ENCODE measurements at places on chromosomes 13 and 19.
A peak's percentile ranks its signal among the peaks of the same experiment; 100 is the strongest.

- DNase-seq = peak; percentile 4
Measured at GRCh38 chr19:17855280-17856152, 4.2 kb upstream of the RPL18A start.

- DNase-seq = no peak
Measured at GRCh38 chr13:81713201-81713600, 1372.3 kb upstream of the SPRY2 start.

DNA sequence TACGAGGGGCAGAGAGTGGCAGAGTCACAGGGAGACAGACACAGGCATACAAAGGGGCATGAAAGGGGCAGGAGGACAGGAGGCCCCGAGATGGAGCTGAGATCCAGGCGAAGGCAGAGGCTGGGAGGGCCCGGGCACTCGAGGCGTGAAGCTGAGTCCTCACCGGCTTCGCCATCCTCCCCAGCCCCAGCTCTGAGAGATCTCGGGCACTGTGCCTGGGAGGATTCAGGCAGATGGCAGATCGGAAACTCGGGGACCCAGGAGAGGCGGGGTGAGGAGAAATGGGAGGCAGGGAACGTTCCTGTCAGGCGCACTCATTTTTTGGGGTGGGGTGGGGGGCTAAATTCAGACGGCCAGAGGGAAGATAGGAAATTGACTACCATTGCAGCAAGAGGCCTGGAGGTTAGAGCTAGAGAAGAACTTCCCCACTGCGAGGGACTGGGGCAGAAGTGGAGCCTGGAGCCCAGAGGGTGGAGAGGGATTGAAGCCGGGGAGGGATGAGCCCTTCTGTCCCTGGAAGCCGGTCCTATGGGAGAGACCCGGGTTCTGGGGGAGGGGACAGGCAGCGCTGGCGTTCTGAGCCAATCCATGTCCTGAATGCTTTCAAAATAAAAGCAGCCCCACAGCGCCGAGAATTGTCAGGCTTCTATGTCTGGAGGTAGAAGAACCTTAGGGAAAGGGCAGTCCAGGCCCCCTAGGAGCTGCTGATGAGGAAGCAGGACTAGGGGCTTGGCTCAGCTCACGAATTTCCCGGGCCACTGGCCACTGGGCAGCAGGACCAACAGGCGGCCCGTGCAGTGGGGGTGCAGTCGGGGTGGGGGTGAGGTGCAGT, 12.6 kb downstream of the LRRC4B start:
- no peak for DNase-seq

GRCh38 chr13:37701306-37701705, 102.7 kb upstream of the POSTN start:
- no peak for DNase-seq

- DNase-seq = no peak
Measured at GRCh38 chr19:23318143-23318542, 67.9 kb upstream of the ZNF724 start.

DNA sequence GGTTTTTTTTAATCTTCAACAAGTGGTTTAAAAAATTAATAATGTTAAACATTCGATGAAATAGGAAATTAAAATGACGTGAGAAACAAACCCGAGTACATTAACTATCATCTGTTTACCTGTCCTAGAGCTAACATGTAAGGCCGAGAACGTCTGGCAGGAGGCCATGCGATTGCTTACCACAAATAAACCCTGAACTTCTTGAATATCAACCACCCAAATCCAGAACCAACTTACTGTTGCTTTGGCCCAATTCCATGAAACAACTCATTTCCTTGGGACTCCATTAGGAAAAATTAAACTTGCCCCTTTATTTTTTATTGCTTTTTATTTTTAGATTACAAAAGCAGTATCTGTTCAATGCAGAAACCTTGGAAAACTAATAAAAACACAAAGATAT, 228.9 kb upstream of the IRS2 start:
- no peak for DNase-seq

DNA sequence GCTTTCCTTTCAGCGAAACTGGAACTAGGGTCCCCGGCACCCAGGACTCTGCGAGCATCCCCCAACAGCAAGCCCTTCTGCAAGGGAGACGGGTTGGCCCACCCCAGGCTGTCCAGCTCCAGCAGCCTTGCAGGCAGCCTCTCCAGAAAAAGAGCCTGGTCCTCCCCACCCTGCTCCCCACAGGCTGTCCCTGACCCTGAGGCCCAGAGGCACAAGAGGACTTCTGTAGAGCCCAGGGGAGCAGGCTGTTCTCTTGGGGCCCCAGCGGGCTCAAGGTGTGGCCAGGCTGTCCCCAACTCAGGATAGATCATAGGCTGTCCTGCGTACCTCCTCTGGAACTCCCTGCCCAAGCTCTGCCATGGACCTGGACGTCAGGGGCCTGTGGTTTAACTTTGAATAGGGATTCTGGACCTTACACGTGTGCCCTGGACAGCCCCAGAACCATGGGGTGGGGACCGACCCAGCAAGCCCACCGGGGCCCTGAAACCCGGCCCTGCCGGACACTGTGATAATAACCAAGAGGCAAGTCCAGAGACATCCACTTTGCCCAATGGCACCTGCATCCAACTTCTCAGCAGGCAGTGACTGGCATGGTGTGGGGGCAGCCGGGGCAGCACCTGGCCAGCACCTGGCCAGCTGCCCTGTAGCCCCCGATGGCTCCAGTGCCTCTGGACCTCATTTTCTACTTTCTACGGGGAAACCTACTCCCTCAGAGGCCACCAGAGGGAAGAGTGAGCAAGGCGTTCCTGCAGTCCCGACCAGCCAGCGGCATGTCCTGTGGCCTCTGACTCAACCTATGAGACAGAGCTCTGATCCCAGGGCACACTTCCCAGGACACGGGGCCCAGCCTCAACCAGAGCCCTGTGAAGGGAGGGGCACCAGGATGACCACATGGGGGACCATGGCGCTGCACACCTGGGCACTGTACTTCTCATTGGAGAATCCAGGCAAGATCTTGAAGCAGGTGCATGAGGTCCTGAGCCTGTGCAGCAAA, 50.9 kb upstream of the TPM4 start:
- no peak for DNase-seq

DNA sequence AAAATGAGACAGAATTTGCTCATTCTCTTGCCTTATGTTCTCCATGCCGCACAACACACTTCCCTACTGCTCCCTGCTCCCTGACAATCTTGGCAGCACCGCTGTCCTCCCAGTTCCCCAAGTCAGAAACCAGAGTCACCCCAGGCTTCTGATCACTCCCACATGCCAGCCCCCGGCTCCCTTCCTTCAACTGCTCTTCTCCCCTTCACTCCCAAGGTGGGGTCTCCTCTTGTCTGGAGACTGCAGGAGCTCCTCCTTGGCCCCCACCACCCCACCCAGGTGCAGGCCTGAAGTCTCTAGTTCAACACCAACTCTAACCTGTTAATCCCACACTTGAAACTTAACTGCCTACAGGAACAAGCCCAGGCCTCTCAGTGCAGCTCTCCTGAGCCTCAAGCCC, 16.8 kb upstream of the AKAP8 start:
- DNase-seq = no peak

GRCh38 chr13:24264976-24265375, 44.4 kb upstream of the C1QTNF9 start:
- DNase-seq = no peak

- DNase-seq = no peak
Measured at GRCh38 chr19:43966079-43966694, 15.2 kb downstream of the ZNF221 start.

DNA sequence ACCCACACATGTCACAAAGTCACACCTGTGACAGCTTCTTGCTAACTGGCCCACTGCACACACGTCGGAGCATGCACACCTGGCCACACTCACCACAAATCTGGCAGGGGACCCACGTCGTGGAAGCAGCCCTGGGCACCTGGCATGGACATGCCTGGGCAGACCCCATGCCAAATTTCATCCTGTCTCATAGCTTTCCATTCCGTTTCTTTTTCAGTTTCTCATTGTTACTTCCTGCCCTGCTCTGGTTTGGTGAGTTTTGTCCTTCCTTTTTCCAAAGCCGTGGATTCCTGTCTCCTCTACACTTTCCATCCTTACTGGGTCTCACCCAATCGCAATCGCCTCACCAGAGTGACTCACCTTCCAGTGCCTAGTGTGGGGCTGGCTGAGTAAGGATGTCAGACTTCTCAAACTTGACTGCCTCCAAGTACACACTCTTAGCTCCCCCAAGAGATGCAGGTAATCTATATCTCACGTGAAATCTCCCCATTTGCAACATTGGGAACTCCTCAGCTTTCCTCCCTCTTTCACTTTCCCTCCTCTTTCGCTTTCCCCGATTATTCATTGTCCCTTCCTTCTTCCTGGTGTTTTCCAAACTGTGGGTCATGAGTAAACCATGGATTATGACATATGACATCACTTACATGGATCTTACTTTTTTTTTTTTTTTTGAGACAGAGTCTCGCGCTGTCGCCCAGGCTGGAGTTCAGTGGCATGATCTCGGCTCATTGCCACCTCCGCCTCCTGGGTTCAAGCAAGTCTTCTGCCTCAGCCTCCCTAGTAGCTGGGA, 1.6 kb upstream of the BBC3 start:
- no peak for DNase-seq

- DNase-seq = no peak
Measured at GRCh38 chr19:10983026-10983425, 22.2 kb downstream of the SMARCA4 start.

DNA sequence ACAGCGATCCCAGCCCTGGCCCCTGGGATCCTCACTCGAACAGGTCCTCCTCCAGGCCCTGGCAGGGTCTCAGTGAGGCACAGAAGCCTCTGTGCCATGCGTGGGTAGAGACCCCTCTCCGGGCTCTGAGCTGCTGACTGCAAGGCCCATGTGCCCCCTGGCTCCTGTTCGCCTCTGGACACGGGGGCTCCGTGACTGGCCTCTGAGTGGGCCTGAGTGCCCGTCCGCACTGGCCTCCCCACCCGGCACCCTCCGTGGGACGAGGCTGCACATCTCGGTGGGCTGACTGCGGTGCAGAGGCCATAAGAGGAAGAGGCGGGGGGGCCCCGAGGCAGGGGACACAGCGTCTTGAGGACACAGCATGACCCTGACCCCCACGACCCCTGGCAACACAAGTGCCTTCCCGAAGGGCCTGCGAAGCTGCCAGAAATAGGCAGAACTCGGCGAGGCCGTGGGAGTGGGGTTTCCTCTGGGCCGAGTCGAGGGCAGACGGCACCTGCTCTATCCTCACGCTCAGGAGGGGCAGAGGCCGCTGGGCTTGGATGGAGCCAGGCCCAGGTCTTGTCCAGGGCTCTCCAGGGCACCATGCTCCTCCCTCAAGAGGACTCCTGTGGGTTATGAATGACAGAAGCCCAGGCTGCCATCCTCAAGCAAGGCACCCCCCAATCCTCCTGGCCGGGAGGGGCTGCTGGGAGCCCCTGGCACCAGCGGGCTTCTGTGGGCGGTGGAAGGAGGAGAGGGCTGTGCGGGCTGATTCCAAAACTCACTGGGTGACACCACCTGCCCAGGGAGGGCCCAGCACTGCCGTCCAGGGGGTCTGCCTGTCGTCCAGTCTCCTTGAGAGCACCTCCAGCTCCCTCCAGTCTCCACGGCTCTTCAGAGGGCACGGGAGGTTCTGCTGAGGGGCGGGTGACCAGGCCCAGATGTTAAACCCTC, 52.6 kb downstream of the RASA3 start:
- no peak for DNase-seq

GRCh38 chr13:40047322-40047771, 391.9 kb downstream of the COG6 start:
- no peak for DNase-seq

GRCh38 chr19:46659151-46660007, 1.6 kb downstream of the DACT3 start:
- DNase-seq = no peak

DNA sequence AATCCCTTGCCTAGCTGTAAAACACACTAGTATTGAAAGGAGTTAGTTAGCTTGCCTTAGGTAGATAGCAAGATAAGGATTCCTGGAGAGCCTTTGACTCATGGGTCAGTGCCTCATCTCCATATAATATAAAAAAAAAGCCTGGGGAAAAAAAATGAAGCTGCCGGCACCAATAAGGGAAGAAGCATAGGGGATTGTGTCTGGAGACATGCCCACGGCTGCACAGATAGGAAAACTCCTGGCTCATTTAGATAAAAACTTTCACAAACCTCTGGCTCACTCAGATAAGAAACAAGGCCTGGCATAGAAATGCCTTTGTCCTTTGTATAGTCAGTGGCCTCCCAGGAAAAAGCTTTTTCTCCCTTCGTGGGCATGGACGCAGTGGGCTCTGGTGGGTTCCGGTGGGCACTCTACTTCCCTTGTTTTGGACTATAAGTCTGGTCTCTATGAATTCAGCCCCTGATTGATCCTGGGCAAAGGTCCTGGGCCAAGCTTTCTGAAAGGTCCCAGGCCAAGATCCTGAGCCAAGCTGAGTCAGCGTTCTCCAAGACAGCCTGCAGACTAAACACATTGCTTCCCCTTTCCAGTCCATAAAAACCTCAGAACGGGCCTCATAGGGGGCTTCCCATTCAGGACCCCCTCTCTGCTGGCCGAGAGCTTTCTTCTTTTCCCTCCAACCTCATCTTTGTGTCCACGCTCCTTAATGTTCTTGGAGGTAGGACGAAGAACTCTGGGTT, 4.9 kb upstream of the OR7A17 start:
- DNase-seq = no peak

GRCh38 chr19:14325863-14326262, 55.4 kb upstream of the ADGRE5 start:
- no peak for DNase-seq

DNA sequence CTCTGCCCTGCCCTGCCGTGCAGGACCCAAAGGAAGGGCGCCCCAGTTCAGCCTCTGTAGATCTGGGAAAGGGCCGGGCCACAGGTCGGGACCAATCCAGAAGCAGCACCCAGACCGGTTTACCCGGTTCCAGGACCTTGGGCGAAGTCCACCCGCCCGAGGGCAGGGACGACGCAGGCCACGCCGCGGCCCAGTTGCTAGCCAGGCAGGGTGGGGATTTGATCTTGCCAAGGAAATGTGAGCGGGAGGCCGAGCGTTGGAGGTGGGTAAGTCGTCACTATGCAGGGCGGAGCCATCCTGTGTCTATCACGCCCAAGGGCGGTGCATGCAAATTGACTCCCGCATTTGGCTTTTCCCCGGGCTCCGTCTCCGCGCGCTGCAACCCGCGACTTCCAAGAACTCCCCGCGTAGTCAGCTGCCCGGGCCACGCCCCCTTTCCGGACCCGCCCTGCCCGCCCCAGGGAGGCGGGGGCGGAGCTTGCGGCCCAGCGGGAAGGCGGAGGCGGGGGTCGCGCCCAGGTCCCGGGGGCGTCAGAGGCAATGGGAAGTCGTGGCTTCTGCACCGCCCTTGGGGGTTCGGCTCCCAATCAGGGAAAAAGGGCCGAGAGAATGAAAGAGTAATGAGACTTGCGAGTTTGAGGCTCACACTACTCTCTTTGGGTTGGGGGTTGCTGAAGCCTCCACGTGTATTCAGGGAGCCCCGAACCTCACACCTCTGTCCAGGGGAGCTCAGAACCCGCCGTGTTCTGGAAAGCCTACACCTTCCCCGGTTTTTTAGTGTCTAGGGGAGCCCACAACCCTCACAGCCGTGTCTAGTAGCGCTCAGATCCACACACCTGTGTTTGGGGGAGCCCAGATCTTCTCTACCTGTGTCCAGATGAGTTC, 12.8 kb downstream of the IER2 start:
- DNase-seq = peak; percentile 46

DNA sequence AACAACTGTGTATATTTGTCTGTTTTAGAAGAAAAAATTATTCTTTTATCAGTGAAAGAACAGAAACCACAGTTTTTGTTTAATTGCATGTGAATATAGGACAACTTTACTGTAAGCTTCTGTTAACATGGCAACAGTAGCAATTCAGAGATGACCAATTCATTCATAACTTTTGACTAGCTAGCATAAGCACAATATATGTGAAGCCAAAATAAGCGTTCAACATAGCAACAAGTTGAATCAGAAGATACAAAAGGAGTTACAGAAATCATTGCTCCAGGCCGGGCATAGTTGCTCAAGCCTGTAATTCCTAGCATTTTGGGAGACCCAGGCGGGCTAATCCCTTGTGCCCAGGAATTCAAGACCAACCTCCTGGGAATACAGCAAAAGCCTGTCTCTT, 197.1 kb upstream of the GPC6 start:
- no peak for DNase-seq
